ENCODE measurements at places on chromosomes 4 and X.
A peak's percentile ranks its signal among the peaks of the same experiment; 100 is the strongest.

- H3K4me1 ChIP-seq: peaks cover 15% of the 10 kb centered on the region
- H3K4me3 ChIP-seq: no peak overlapping the region
- peak overlapping the region; percentile 58 for H3K27ac ChIP-seq
- peaks cover 31% of the 10 kb centered on the region for H3K36me3 ChIP-seq
Observed at GRCh38 chr4:38062776-38063097, 102.5 kb downstream of the PTTG2 start.

DNA sequence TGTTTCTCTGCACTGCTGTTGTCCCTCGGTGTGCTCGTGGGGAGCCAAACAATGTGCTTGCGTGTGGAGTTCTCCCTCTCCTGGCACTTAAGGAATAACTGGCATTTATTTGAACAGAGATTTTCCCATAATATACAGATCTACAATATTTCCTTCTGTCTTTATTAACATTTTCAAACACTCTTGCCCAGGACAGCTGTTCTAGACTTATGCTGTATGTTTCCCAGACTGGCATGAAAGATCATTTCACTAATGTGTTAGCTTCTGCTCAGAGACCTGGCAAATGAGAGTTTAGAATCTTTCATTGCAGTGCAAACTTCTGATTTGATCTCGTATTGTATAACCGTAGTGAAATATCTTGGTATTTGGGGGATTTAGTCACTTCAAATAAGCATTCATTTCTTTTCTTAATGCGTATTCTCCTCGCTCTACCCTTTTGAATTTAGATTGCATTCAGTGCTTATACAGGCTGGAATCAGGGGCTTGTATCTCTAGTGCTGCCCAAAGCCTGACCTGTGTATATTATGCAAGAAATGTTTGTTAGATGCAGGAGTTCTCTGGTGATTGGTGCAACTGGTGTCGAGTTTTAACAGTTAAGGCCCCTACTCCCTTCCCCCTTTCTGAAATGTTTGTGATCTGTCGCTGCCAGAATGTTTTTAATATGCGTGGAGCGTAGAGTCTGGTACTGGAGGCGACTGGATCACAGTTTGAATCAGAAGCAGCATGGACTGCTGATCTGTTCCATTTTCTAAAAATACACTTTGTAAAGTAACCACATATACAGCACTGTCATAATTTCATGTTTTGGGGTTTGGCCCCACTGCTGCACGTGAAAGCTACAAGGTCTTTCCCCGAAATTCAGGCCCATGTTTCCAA lies 326.3 kb downstream of the ARHGAP10 start:
- H3K27ac ChIP-seq: no peak overlapping the region
- H3K4me1 ChIP-seq: peaks cover 82% of the 10 kb centered on the region
- no peak overlapping the region for H3K4me3 ChIP-seq
- peaks cover 17% of the 10 kb centered on the region for H3K36me3 ChIP-seq
- no peak for DNase-seq

DNA sequence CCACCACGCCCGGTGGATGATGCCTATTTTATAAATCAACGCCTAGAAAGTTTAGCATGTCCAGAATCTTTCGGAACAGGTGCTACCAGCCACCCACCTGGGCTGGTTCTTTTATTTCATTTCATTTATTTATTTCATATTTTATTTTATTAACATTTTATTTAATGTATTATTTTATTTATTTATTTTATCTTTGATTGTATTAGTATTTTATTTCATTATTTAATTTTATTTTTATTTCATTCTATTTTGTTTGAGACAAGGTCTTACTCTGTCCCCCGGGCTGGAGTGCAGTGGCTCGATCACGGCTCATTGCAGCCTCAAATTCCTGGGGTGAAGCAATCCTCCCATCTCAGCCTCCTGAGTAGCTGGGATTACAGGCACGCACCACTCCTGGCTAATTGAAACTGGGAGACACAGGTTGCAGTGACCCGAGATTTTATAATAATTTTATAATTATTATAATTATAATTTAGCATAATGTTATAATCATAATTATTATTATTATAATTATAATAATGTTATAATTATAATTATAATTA lies 187.2 kb downstream of the SHOX start:
- H3K4me1 ChIP-seq: no peaks in the 10 kb centered on the region
- no peak overlapping the region for H3K27ac ChIP-seq
- DNase-seq: no peak
- no peaks in the 10 kb centered on the region for H3K36me3 ChIP-seq
- H3K27me3 ChIP-seq: no peaks in the 10 kb centered on the region
- H3K4me3 ChIP-seq: no peak overlapping the region

- H3K36me3 ChIP-seq: no peaks in the 10 kb centered on the region
- H3K27ac ChIP-seq: no peak overlapping the region
- no peak overlapping the region for H3K4me3 ChIP-seq
- no peaks in the 10 kb centered on the region for H3K4me1 ChIP-seq
- DNase-seq: no peak
- H3K27me3 ChIP-seq: no peaks in the 10 kb centered on the region
Observed at GRCh38 chrX:29295987-29296680, 708.9 kb downstream of the IL1RAPL1 start.

DNA sequence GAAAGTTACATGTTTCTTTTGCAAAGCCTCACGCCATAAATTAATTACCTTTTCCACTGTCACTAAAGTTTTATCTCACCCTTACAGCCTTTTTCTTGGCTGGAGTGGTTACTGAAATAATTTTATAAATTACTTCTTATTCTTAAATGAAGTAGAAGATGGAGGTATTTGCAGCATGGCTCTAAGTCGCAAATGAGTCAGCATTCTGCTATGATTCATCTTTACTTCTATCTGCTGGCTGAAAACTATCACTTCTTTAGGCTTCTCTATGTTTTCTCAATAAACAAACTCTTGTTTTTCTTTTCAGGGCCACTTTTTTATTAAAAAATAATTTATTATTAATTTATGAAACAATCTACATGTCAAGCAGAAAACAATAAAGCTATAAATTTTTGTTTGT lies 210.2 kb upstream of the GYPA start:
- H3K27me3 ChIP-seq: peaks cover 10% of the 10 kb centered on the region
- H3K27ac ChIP-seq: no peak overlapping the region
- H3K4me3 ChIP-seq: no peak overlapping the region
- no peak for DNase-seq
- no peaks in the 10 kb centered on the region for H3K36me3 ChIP-seq

DNA sequence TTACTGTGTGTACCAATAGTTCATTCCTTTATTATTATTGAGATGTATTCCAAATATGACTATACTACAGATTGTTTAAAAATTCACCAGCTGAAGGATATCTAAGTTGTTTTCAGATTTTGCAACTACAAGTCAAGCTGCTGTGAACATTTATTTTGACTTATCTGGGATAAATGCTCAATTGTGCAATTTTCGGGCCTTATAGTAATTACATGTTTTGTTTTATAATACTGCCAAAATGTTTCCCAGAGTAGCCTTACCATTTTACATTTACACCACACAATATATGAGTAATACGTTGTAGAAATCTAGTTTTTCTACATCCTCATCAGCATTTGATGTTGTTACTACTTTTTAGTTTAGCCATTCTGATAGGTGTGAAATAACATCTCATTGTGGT lies 179.6 kb downstream of the ANTXR2 start:
- H3K4me1 ChIP-seq: no peaks in the 10 kb centered on the region
- H3K36me3 ChIP-seq: no peaks in the 10 kb centered on the region

- H3K27me3 ChIP-seq: peaks cover 2% of the 10 kb centered on the region
- H3K4me1 ChIP-seq: no peaks in the 10 kb centered on the region
- DNase-seq: no peak
- H3K4me3 ChIP-seq: no peak overlapping the region
Observed at GRCh38 chr4:100782356-100782755, 264.5 kb upstream of the EMCN start.

DNA sequence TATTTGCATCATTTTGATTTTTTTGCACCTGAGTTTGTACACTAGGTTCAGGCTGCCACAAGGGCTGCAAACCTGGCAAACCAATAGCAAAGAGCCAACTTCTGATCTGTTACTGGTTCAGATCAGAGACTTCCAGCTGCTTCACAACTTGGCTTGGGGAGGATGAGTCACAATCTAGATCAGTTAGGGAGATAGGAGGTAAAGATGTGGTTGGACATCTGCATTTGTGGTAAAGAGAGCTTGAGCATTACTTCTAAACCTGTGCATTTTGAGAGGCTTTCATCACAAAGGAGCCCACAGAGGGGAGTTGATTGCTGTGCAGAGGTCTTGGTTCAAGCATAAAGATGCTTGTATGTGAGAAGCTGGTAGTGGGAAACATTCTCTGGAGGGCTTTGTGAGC lies 34.5 kb downstream of the LINC00632 start:
- no peak overlapping the region for H3K27ac ChIP-seq
- no peaks in the 10 kb centered on the region for H3K36me3 ChIP-seq
- peaks cover 8% of the 10 kb centered on the region for H3K4me1 ChIP-seq
- peak; percentile 19 for DNase-seq

GRCh38 chr4:122632396-122633143 lies 11.7 kb upstream of the IL21 start:
- no peak overlapping the region for H3K27ac ChIP-seq
- H3K4me1 ChIP-seq: peaks cover 3% of the 10 kb centered on the region
- H3K4me3 ChIP-seq: no peak overlapping the region
- DNase-seq: no peak
- H3K36me3 ChIP-seq: no peaks in the 10 kb centered on the region

- DNase-seq: no peak
- no peaks in the 10 kb centered on the region for H3K4me1 ChIP-seq
- no peak overlapping the region for H3K27ac ChIP-seq
- H3K36me3 ChIP-seq: no peaks in the 10 kb centered on the region
- H3K27me3 ChIP-seq: no peaks in the 10 kb centered on the region
Observed at GRCh38 chrX:81857192-81857591, 655.3 kb downstream of the SH3BGRL start.

DNA sequence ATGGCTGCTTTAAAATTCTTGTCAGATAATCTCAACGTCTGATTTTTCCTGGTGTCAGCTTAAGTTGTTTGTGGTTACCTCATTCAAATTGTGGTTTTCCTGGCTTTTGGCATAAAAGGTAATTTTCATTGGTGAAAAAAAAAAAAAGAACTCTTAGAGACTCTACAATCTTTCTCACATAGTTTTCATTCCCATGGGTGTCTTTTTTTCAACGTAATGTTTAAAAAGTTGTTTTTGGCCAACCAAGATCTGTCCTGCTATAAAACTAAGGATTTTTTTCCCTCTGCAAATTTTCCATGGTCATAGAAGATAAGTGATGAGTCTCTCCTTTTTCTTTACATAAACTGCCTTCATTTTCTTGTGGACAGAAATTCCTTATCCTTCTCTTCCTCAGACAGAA lies 28.9 kb upstream of the RPS6KA6 start:
- no peak overlapping the region for H3K4me3 ChIP-seq
- no peak for DNase-seq
- no peak overlapping the region for H3K27ac ChIP-seq
- no peaks in the 10 kb centered on the region for H3K4me1 ChIP-seq

DNA sequence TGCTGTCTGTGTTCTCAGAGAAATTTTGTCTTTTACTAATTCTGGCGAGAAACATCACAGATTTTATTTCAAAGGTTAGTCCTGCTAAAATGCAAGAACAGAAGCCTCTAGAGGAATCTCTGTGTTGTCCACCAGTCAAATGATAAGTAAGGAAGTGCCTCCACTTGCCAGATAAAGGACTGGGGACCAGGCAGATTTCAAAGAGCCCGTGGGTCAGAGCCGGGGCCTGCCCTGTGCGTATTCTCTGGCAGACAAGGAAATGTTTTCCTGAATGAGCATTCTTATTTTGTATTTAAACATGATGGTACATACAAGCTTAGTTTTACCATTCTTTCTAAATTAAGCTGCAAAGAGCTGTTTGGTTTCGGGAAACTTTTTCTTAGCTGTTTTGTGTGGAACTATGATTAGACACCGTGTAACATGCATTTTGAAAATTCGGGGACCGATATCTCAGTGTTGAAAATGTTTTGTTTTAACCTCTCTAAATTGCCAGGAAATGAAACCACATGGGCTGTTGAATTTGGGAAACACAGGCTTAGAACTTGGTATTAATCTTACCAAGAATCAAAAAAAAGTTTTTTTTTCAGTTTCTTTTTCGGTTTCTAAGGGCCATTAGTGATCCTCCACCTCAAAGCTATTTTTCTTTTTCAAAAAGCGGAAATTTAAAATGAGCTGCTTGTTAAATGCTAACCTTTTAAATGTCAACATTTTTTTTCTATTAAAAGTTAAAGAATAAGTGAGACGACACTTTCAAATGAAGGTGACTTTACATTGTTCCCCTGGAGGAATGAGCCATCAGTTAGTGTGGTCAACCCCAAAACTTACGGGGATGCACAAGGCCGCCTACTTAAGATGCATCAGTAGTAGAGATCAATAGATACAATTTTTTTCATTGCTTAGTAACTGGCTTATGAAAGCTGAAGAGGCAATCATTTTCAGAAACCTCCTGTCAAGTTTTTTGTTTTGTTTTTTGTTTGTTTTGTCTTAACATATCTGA lies 89.6 kb upstream of the MTM1 start:
- H3K4me1 ChIP-seq: peaks cover 57% of the 10 kb centered on the region
- DNase-seq: peak; percentile 31
- no peaks in the 10 kb centered on the region for H3K36me3 ChIP-seq
- peak overlapping the region; percentile 30 for H3K4me3 ChIP-seq

- no peak overlapping the region for H3K4me3 ChIP-seq
- no peak overlapping the region for H3K27ac ChIP-seq
- H3K4me1 ChIP-seq: no peaks in the 10 kb centered on the region
Observed at GRCh38 chrX:102558607-102559006, 40.7 kb upstream of the ARMCX5 start.

- no peaks in the 10 kb centered on the region for H3K4me1 ChIP-seq
- peaks cover 17% of the 10 kb centered on the region for H3K27me3 ChIP-seq
- H3K27ac ChIP-seq: no peak overlapping the region
- H3K4me3 ChIP-seq: no peak overlapping the region
- peaks cover 20% of the 10 kb centered on the region for H3K36me3 ChIP-seq
Observed at GRCh38 chr4:25283948-25284347, 28.6 kb upstream of the ZCCHC4 start.

DNA sequence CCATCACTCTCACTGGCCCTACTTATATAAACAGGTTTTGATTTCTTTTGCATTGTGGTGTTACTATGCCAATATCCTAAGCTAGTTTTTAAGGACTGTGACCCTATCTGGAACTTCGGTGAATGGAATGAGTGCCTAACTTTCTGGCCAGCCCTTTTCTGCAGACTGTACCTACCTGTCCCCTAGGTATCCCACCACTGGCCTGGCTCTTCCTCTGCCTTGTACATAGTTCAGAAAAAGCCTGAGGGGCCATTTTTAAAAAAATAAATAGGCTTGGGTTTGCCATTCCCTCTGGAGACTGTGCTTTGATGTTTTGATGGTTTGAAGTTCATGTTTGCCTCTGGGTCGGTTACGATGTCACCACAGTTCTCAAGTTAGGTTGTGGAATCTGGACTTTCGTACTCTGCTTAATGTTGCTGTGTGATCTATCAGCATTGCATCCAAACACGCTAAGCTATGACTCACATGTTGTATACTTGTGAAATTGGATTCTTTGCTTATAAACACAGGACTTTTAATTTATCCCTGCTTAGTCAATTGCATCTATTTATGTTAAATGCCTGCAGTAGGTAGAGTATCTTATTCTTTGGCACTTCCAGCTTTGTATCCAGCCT lies 182.0 kb downstream of the ANKRD50 start:
- no peak overlapping the region for H3K4me3 ChIP-seq
- H3K27me3 ChIP-seq: no peaks in the 10 kb centered on the region
- no peak overlapping the region for H3K27ac ChIP-seq
- no peaks in the 10 kb centered on the region for H3K36me3 ChIP-seq

- H3K27me3 ChIP-seq: no peaks in the 10 kb centered on the region
- H3K4me3 ChIP-seq: no peak overlapping the region
- no peak overlapping the region for H3K27ac ChIP-seq
- no peak for DNase-seq
Observed at GRCh38 chr4:55866290-55866907, 13.0 kb downstream of the EXOC1 start.

- no peak for DNase-seq
- no peaks in the 10 kb centered on the region for H3K27me3 ChIP-seq
- no peaks in the 10 kb centered on the region for H3K36me3 ChIP-seq
- H3K4me3 ChIP-seq: no peak overlapping the region
- peaks cover 7% of the 10 kb centered on the region for H3K4me1 ChIP-seq
Observed at GRCh38 chrX:23819385-23820234, 36.6 kb downstream of the SAT1 start.
